ENCODE measurements at places on chromosomes 13 and 19. TPM values are rescaled to one million over a fixed set of nuclear protein-coding genes. Genes with fewer than 3 reads are reported as not detected.

DNA sequence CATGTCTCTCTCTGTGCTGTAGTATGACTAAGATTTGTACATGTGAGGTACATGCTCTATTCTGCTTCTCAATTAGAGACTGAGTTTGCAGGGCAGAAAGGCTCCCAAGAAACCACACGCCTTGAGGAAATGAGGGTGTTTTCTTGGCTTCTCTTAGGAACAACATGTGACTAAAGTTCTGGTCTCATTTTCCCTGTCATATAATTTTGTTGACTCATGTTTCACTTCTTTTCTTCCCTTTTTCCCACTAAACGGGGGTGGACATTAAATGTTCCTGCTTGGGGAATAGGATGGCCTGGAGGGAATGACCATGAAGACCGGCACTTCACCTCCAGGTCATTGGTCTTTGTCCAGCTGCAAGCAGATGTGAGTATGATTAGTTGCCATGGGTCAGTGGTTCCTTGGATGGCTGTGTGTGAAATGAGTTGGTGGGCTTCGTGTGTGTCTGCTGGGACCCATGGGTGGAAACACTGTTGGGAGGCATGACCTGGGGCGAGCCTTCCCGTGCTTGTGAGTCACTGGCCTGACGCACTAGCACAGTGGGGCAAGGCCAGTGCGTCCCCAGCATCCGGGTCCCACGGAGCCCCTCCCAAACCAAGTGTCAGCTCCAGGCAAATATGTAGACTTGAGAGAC, 56.6 kb downstream of the COL4A1 start:
- no peak overlapping the region for H3K4me3 ChIP-seq
- peaks cover 4% of the 10 kb centered on the region for H3K36me3 ChIP-seq
- H3K27ac ChIP-seq: no peak overlapping the region

DNA sequence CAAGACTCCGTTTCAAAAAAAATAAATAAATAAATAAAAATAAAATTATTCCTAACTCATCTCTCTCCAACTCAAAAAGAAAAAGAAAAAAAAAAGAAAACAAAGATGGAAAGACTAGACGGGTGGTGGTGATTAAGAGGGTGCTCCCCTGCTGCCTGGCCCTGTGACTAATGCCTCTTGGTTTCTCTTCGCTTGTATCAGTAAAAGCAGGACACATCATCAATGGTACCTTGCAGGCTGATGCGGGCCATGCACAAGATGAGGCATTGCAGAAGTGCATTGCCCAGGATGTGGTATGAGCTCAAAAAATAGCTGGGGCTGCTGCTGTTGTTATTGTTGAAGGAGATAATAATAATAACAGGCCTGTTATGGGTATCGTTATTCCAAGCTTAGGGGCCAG, 14.6 kb downstream of the ACER1 start:
- no peak overlapping the region for H3K27ac ChIP-seq
- H3K4me3 ChIP-seq: no peak overlapping the region
- H3K36me3 ChIP-seq: peaks cover 1% of the 10 kb centered on the region
- no peaks in the 10 kb centered on the region for H3K4me1 ChIP-seq

GRCh38 chr19:41993612-41994483, at the start of gene ATP1A3:
TSS of gene ATP1A3 (minus strand) at chr19:41994230. CDS start at chr19:41994076, 154 bp downstream.
- H3K36me3 ChIP-seq: no peaks in the 10 kb centered on the region
- H3K4me3 ChIP-seq: peak within 1 kb of the TSS; percentile 85
- H3K27me3 ChIP-seq: peaks cover 38% of the 10 kb centered on the region
- DNase-seq: peak; percentile 75
- H3K4me1 ChIP-seq: peaks cover 35% of the 10 kb centered on the region

DNA sequence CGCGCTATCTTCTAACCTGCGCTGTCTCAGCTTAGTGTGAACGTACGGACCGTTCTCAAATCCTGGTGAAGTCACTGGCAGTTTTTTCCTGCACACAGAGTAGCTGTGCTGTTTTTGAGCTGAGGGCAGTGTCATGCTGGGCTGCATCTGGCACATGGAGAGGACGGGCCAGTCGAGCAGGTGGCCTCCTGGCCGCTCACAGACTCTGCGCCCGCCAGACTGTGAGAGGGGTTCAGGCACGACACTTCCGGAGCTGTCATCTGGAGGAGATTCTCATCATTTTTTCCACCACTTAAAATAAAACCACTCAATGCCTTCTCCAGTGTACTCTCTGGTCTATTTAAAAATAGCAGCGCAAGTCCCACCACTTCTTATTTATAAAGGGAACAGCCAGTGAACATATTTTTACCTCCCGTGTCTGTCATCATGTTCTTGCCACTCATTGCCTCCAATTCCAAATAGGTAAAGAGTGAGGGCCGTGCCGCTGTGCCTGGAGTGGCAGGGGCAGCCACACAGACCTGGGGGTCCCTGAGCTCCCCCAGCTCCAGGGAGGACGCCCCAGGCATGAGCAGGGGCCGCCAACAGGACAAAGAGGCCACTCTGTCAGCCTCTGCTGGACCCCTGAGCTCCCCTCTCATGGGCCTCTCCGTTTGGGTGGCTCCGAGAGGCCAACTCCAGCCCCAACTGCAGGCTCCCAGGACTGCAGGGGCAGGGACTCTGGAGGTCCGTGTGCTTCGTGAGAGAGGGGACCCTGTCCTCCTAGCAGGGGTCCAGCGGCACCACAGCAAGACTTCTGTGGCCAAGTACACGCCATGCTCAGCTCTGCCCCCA, 36.9 kb upstream of the GRTP1 start:
- H3K4me1 ChIP-seq: no peaks in the 10 kb centered on the region
- no peaks in the 10 kb centered on the region for H3K36me3 ChIP-seq
- no peak for DNase-seq
- H3K4me3 ChIP-seq: no peak overlapping the region
- no peaks in the 10 kb centered on the region for H3K27me3 ChIP-seq

DNA sequence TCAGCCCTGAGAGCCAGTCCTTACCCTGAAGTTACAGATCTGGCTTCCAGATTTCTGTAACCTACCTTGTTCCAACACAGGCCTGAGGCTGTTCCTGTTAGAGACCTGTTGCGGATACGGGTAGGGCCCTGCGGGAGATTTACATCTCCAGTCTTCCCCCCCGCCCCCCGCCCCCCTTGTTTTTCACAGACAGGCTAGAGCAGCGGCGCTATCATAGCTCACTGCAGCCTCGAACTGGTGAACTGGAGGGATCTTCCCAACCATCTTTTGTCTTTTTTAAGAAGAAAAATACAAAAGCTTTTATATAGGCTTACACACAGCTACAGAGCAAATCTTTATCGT, 10.6 kb upstream of the CEACAM21 start:
- H3K36me3 ChIP-seq: no peaks in the 10 kb centered on the region
- H3K4me3 ChIP-seq: peak overlapping the region; percentile 82
- H3K4me1 ChIP-seq: peaks cover 72% of the 10 kb centered on the region
- H3K27me3 ChIP-seq: no peaks in the 10 kb centered on the region
- H3K27ac ChIP-seq: no peak overlapping the region

DNA sequence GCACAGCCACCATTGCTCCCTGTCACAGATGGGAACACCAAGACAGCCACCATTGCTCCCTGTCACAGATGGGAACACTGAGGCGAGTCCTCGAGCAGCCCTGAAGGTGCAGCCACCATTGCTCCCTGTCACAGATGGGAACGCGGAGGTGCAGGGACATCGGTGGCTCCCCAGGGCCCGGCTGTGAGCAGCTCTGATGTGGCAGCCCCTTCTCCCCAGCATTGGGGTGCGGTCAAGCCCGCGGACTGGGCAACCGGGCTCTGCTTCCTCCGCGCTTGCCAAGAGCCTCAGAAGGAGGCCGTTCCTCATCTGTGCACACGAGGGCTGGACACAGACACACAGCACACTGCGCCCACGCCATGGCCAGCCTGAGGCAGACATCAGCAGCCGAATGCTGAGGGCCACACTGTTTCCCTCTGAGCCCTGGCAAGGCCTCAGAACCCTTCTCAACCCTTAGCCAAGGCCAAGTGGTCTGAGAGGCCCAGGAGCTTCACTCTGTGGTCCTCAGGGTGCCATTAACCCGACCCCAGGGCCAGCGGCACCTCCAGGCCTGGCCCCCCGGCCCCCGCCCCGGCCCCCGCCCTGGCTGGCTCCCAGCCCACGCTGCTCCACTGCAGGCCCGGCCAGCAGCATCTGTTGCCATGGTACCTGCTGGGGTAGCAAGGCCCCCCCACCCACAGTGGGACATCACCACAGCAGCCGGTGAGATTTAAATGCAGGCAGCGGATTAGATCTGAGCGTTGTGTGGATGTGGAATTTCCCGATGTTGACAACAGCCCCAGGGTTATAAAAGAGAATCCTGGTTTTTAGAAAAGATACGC, 18.4 kb downstream of the C2CD4C start:
- no peak overlapping the region for H3K4me3 ChIP-seq
- H3K4me1 ChIP-seq: peaks cover 20% of the 10 kb centered on the region
- H3K27me3 ChIP-seq: peaks cover 20% of the 10 kb centered on the region
- peaks cover 21% of the 10 kb centered on the region for H3K36me3 ChIP-seq
- DNase-seq: no peak

GRCh38 chr13:67554286-67554685, 324.1 kb upstream of the PCDH9 start:
- H3K27me3 ChIP-seq: no peaks in the 10 kb centered on the region
- H3K4me1 ChIP-seq: no peaks in the 10 kb centered on the region
- DNase-seq: no peak
- no peak overlapping the region for H3K27ac ChIP-seq
- no peak overlapping the region for H3K4me3 ChIP-seq

- H3K4me1 ChIP-seq: peaks cover 33% of the 10 kb centered on the region
- H3K27ac ChIP-seq: no peak overlapping the region
- H3K4me3 ChIP-seq: peak overlapping the region; percentile 4
- H3K27me3 ChIP-seq: no peaks in the 10 kb centered on the region
- H3K36me3 ChIP-seq: peaks cover 29% of the 10 kb centered on the region
Measured at GRCh38 chr19:12199757-12200419, 37.0 kb downstream of the ZNF136 start.

Gene STXBP2
- total RNA-seq: 132 TPM

All from activated T-cell treated with anti-CD3 and anti-CD28 coated beads, Interleukin-2, amount 50 U/mL, for 72 hours (primary cell).